ENCODE measurements at places on chromosomes 3 and 15.

GRCh38 chr15:35728219-35728940, 182.4 kb upstream of the DPH6 start:
- no peak for DNase-seq

GRCh38 chr15:39419651-39420050, 161.2 kb upstream of the THBS1 start:
- peak; percentile 37 for DNase-seq

GRCh38 chr3:127256733-127257271, 31.0 kb downstream of the PRR20G start:
- no peak for DNase-seq

- DNase-seq = no peak
Measured at GRCh38 chr3:151684094-151684493, 49.6 kb upstream of the AADACL2 start.

GRCh38 chr3:134073583-134073945, 43.8 kb upstream of the SLCO2A1 start:
- no peak for DNase-seq

- DNase-seq = no peak
Measured at GRCh38 chr3:127323581-127323980, 35.7 kb upstream of the PRR20G start.

- DNase-seq = peak; percentile 66
Measured at GRCh38 chr15:39128746-39129145, 452.1 kb upstream of the THBS1 start.

DNA sequence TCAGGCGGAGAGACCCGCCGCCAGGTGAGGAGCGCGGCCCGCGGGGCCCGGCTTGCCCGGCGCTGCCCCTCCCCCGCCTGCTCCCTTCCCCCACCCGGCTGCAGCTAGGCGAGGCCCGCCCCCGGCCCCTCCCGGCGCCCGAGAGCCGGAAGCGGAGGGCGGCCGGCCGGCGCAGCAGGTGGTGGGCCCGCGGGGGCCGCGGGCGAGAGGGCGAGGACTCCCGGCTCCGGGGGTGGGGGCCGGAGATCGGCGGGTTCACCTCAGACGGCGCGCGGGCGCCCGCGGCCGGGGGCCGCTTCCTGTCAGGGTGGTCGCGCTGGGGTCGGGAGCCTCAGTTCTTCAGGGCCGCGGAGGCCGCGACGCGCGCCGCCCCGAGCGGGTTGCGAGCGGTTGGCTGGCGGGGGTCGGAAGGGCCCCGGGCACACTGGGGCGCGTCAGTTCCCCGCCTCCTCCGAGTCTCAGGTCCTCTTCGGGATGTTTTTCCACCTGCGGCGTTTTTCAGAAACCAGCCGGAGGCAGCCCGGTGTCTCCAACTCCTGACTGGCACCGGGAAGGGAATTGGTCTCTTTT, 395 bp downstream of the ZFAND6 start:
- DNase-seq = peak; percentile 20
